ENCODE measurements at places on chromosomes 3 and 15. TPM values are rescaled to one million over a fixed set of nuclear protein-coding genes. Genes with fewer than 3 reads are reported as not detected.
A peak's percentile ranks its signal among the peaks of the same experiment; 100 is the strongest.

CAND2 gene
- 20.1 TPM for total RNA-seq

ABCF3 gene
- 96.9 TPM for total RNA-seq

C3orf85 gene
- not detected for total RNA-seq

GOLGA8Q gene
- total RNA-seq, result 7.4 TPM

GRCh38 chr3:183637106-183637486 lies 1.7 kb downstream of the KLHL24 start:
- H3K27ac ChIP-seq, result peak overlapping the region; percentile 99
- H3K4me1 ChIP-seq, result peaks cover 13% of the 10 kb centered on the region
- H3K36me3 ChIP-seq, result no peaks in the 10 kb centered on the region
- no peaks in the 10 kb centered on the region for H3K27me3 ChIP-seq
- no peak for DNase-seq
- H3K4me3 ChIP-seq, result peak overlapping the region; percentile 97

DNA sequence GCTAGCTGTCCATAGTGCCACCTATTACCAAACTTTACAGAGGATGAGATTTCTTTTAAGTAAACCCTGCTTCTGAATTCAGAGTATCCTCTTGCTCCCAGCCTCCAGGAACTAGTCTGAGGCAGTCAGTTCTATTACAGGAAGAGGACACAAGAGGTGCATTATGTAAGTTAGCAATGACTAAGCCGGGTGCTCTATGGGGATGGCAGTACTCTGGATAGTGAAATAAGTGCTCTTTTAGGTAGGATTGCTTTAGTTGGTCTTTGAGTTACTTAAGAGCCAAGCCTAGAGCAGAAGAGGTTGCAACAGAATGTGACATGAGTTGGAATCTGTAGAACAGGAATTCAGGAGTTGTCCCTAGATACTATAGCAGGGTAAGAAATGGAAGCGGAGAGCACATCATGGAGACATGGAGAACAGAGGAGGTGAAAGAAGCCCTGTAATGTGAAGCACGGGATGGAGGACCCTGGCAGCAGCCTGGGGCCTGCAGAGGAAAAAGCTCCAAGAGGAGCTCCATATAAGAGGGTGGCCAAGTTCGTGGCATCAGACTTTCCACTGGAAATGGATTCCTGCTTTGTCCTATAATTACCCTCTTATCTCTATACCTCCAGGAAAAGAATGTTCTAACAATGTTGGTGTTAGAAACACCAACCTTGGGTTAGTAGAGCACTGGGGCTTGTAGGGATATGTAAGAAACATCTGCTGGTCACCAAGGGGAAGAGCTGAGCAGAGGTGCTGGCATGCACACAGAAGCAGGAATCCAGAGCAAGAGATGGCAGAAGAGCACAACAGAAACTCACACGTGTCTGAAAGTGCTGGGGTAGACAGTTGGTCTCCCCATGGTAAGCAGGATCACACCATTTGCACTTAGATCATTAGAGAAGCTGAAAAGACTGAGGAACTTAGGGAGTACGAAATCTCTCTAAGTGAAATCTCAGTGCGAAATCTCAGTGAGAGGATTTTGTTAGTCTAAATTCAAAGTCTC lies 851.1 kb downstream of the FHIT start:
- H3K27ac ChIP-seq, result no peak overlapping the region
- no peaks in the 10 kb centered on the region for H3K36me3 ChIP-seq
- DNase-seq, result no peak
- H3K27me3 ChIP-seq, result no peaks in the 10 kb centered on the region
- H3K4me1 ChIP-seq, result no peaks in the 10 kb centered on the region

GRCh38 chr3:192819001-192819569 lies 91.7 kb upstream of the FGF12 start:
- H3K36me3 ChIP-seq, result no peaks in the 10 kb centered on the region
- DNase-seq, result no peak
- no peak overlapping the region for H3K27ac ChIP-seq
- H3K4me1 ChIP-seq, result peaks cover 10% of the 10 kb centered on the region
- H3K27me3 ChIP-seq, result no peaks in the 10 kb centered on the region

DNA sequence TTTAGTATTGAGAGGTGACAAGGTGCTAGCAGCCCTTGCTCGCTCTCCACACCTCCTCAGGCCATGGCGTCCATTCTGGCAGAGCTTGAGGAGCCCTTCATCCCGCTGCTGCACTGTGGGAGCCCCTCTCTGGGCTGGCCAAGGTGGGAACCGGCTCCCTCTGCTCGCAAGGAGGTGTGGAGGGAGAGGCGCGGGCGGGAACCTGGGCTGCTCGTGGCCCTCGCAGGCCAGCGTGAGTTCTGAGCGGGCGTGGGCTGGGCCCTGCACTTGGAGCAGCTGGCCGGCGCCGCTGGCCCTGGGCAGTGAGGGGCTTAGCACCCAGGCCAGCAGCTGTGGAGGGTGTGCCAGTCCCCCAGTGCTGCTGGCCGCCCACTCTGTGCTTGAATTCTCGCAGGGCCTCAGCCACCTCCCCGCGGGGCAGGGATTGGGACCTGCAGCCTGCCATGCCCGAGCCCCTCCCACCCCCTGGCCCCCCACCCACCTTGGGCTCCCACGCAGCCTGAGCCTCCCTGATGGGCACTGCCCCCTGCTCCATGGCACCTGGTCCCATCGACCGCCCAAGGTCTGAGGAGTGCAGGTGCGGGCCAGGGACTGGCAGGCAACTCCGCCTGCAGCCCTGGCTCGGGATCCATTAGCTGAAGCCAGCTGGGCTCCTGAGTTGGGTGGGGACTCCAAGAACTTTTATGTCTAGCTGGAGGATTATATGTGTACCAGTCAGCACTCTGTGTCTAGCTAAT lies 785.2 kb downstream of the DIPK2A start:
- H3K36me3 ChIP-seq, result no peaks in the 10 kb centered on the region
- no peak overlapping the region for H3K4me3 ChIP-seq
- H3K27me3 ChIP-seq, result no peaks in the 10 kb centered on the region
- DNase-seq, result no peak
- no peak overlapping the region for H3K27ac ChIP-seq

GRCh38 chr3:172658344-172659245 lies 52.3 kb downstream of the NCEH1 start:
- no peak overlapping the region for H3K4me3 ChIP-seq
- H3K27ac ChIP-seq, result no peak overlapping the region
- H3K4me1 ChIP-seq, result no peaks in the 10 kb centered on the region
- no peaks in the 10 kb centered on the region for H3K27me3 ChIP-seq
- DNase-seq, result no peak

DNA sequence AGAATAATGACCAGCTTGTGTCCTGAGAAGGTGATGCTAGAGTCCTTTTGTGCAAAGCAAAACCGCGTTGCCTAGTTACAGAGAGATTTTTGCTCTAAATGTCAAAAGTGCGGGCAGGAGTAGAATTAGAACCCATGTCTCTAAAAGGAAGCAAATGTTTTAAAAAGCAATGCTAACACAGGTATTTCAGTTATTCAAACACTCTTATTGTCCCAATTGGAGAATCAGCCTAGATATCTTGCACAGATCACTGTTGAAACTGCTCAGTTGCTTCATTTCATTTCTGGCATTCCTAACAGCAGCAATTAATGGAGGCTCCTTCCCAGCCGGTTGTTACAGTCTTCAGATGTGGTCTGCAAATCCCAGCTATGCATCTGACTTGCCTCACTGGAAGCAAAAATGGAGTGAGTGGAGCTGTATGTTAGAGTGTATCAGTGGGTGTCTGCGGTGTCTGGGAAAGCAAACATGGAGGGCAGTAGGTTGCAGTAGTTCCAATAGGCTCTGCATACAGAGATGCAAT lies 55.6 kb upstream of the SEMA6D start:
- H3K27me3 ChIP-seq, result no peaks in the 10 kb centered on the region
- no peaks in the 10 kb centered on the region for H3K36me3 ChIP-seq
- H3K27ac ChIP-seq, result no peak overlapping the region

DNA sequence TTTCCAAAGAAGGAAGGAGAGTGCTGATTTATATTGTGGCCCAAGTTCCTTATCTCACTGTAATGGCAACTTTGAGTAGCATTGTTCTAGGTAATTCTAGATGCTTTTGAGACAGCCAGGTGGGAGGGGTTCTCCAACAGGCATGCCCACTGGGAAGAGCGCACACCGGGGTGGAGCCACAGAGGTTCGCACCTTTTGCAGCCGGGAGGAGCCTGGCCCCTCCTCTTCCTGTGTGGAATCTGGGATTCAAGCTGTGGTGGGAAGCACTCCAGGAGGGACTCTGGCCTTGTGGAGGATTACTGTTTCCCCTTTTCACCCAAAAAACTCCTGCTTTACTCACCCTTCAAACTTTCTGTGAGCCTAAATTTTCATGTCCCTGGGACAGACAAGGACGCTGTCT lies 53.1 kb downstream of the CFAP20DC start:
- no peak for DNase-seq
- no peaks in the 10 kb centered on the region for H3K36me3 ChIP-seq
- H3K4me3 ChIP-seq, result no peak overlapping the region
- H3K27me3 ChIP-seq, result no peaks in the 10 kb centered on the region
- no peak overlapping the region for H3K27ac ChIP-seq

- no peak overlapping the region for H3K4me3 ChIP-seq
- H3K27ac ChIP-seq, result no peak overlapping the region
- H3K36me3 ChIP-seq, result no peaks in the 10 kb centered on the region
- H3K4me1 ChIP-seq, result no peaks in the 10 kb centered on the region
- H3K27me3 ChIP-seq, result no peaks in the 10 kb centered on the region
- no peak for DNase-seq
These were observed 641 bp downstream of the TRAT1 start for GRCh38 chr3:108823227-108823626.

- H3K36me3 ChIP-seq, result no peaks in the 10 kb centered on the region
- no peak overlapping the region for H3K27ac ChIP-seq
- H3K27me3 ChIP-seq, result no peaks in the 10 kb centered on the region
- no peak overlapping the region for H3K4me3 ChIP-seq
- H3K4me1 ChIP-seq, result no peaks in the 10 kb centered on the region
These were observed 53.3 kb upstream of the MELTF start for GRCh38 chr3:197082871-197083270.

DNA sequence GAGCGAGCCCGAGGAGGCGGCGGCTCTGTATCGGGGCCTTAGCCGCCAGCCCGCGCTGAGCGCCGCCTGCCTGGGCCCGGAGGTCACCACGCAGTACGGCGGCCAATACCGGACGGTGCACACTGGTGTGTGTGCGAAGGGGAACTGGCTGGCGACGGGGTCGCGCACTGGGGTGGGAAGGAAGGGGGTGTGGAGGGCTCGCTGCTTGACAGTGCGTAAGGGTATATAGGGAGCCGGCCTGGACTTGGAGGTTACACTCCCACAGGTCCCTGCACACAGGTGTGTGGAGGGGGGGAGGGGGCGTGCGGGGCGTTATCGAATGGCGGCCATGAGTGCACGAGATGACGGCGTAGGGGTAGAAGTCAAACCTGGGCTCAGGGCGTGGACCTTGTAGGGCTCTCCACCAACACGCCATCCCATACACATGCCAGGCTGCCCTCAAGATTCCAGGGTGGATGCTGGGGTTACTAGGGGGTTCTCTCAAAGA lies 389 bp downstream of the APEH start:
- H3K4me1 ChIP-seq, result peaks cover 11% of the 10 kb centered on the region
- peaks cover 18% of the 10 kb centered on the region for H3K36me3 ChIP-seq
- H3K27me3 ChIP-seq, result no peaks in the 10 kb centered on the region

- no peaks in the 10 kb centered on the region for H3K36me3 ChIP-seq
- no peaks in the 10 kb centered on the region for H3K27me3 ChIP-seq
- no peaks in the 10 kb centered on the region for H3K4me1 ChIP-seq
- no peak overlapping the region for H3K27ac ChIP-seq
These were observed 3.9 kb upstream of the VILL start for GRCh38 chr3:37986479-37987314.

DNA sequence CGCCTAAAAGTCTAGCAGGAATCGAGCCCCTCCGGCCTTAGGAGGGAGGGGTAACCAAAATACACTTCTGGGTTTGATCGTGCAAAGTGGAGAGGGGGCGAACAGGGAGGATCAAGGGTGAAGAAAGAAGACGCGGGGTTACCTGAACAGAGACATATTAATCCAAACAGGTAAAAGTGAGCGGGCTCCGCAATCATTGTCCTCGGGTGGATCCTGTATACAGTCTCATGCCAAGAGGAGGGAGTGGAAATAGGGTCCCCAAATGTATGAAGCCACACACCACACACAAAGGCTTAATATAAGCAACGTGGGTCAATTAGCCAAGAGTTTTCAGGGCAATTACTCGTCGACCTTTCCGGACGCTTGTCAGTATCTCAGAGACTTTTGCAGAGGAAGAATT lies 749.5 kb downstream of the ROBO1 start:
- H3K27ac ChIP-seq, result peak overlapping the region; percentile 90
- no peaks in the 10 kb centered on the region for H3K27me3 ChIP-seq
- no peak for DNase-seq
- peak overlapping the region; percentile 93 for H3K4me3 ChIP-seq

All from tibial nerve (tissue), 4 donors.